ENCODE measurements at places on chromosomes 7 and 10.

GRCh38 chr10:77974396-77975074, 48.0 kb upstream of the DLG5 start:
- DNase-seq: no peak

DNA sequence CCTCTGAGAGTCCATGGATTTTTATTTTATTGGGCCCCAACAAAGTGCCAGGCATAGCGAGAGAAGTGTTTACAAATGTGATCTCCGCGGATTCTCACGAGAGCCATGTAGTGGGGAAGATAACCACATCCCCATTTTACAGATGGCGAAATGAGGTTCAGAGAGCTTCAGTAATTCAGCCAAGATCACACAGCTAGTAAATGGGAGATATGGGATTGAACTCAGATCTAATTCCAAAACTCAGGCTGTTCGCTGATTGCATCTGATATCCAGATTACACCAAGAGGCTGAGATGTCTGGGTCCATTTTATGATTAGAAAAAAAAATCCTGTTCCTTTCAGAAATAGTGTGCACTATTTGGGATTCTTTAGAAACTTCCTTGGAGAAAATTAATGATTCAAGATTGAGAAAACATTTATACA, 1.3 kb downstream of the FAS start:
- no peak for DNase-seq

- no peak for DNase-seq
These were observed 8.1 kb downstream of the THNSL1 start for GRCh38 chr10:25024528-25024927.

DNA sequence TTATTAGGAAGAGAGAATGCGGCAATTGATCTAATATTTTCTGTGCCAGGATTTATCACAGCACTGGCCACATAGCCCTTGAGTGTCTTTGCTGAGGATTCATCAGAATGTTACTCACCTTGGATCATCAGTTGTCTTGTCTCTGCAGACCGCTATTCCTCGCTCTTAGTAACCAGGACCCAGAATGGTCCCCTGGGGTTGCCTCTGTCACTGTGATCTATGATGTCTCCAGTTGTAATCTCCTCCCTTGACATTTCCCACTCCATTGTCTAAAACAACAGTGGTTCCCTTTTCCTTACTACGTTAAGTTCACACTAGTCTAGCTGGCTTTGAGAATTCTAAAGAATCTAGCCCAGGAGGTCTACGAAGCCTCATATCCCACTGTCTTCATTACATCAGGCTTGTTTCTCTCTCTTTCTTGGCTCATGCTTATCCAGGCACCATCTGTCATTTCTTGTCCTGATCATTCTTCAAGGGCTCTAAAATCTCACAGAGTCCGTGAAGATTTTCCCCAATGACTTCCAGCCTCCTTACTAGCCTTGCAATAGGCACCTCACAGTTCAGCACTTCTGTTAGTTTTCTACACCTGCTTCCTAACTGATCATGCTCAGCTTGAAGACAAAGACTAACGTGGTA, 125.8 kb downstream of the CUBN start:
- DNase-seq: no peak

GRCh38 chr10:15201589-15202300, 33.3 kb upstream of the NMT2 start:
- no peak for DNase-seq

GRCh38 chr10:47257396-47258120, 42.4 kb upstream of the GDF10 start:
- DNase-seq: no peak

Data from activated gamma-delta T cell (primary cell).